CD4-positive, alpha-beta T cell treated with Interferon gamma for 1 hour (primary cell): ENCODE measurements at places on chromosomes 11 and 22.

DNA sequence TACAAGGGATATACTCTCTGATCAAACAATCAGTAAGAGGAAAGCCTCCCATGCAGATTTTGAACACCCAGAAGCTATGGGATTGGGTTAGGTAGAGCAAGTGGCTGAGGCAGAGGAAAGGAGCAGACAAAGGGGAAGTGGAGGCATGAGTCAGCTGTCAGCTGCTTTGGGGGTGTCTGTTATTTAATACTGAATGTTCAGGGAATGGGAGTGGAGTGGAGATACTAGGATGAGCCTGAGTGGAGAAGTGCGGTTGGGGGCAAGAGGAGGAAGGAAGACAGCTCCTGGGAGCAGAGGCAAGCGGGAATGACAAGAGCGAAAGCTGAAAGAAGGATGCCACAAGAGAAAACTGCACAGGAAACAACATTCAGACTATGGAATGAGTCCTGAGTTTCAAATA lies 22.7 kb upstream of the TMPRSS5 start:
- DNase-seq: no peak

DNA sequence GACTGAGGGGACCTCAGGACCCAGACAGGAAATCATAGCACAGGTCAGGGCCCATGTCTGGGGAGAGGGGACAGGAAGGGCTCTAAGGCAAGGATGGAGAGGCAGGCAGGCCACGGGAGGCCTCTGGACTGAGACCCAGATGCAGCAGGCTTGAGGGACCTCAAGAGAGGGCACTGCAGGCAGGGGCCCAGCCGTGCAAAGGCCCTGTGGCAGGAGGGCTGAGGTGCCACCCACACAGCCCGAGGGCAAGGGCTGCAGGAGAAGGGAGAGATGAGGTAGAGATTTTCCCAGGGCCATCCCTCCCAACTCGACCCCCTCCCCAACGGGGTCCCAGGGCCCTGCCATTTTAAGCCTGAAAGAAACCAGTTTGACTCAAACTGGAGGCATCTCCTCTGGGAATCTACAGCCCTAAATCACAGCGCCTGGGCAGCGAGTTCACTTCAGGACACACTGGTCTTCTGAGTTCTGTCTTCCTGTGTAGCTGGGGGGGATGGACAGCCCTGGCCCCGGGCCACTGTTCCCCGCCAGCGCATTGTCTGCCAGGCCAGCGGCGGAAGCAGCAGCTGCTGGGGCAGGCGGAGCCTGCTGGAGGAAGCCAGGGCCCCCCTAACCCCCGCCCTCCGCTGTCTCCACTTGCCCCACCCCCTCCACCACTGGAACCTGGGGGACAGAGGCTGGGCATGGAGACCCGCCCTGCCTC lies 20.3 kb upstream of the WNT7B start:
- peak; percentile 60 for DNase-seq

DNA sequence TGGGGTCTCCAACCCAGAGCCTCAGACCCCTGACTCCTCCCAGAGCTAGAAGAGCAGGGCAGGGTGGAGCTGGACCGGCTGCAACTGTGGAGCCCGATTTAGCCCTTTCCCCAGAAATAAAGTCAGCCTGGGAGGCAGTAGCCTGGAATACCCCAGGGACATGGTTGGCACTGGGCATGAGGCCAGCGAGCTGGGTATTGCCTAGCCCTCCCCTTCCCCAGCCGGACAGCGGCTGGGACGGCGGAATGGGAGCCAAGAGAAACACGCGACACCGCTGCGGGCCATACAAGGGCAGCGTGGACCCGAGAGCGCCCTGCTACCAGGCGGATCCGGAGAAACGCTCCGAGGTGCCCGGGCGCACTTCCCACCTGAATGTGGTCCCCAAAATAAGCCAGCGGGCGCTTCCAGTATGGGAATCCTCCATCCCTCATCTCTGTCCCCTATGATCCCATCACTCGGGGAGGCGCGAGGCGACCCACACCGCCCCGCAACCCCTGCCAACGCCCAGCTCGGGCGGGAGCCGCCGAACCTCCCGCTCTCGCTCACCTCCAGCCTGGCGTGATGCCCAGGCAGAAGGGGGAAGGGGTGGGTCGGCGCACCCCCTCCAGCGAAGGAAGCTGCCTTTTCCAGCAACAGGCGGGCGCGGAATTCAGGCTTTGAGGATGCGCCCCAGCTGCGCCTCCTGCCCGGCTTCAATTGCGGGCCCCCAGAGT lies 758 bp downstream of the MCAM start:
- DNase-seq: no peak

DNA sequence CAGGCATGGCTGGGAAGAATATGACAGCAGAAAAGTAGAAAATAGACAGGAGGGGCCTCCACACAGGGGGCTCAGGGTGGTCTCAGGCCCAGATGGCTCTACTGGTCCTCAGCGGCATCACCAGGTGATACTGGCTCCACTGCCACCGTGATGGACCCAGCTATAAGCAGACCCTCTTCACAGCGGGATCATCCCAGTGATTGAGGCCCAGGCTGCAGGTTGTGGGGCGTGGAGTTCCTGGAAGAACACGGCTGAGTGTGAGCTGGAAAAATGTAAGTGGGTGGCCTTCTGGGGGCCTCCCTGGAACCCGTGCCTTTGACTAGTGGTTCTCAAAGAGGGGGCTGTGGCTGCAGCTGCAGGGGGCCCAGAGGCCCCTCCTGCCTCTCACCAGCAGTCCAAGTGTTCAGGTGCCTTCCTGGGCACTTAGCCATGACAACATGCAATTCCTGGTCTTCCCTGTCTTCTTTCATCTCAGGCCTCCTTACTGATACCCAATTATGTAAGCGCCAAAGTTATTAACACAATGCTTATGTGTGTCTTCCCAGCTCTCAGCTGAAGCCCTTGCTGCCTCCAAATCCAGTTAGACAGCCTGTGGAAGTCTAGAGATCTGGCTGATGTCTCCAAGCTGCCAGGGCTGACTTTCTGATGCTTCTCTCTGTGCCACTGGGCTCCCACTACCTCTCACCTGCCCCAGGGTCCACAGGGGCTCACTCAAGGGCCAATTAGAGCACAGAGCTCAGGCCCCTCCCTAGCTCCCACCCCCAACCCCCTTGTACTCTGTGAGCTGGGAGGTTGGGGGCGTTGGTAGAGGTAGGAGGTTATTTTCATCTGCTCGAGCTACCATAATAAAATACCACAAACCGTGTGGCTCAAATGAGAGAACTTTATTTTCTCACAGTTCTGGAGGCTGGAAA lies 110.1 kb upstream of the LMO1 start:
- no peak for DNase-seq

GRCh38 chr11:115912484-115912945 lies 408.3 kb upstream of the CADM1 start:
- DNase-seq: no peak

- no peak for DNase-seq
Observed at GRCh38 chr22:28462901-28463300, 216.7 kb downstream of the TTC28 start.
